Activated effector memory CD4-positive, alpha-beta T cell treated with anti-CD3 and anti-CD28 coated beads, Interleukin-2, amount 50 U/mL, for 16 hours (primary cell): ENCODE measurements at places on chromosomes 12 and 14.

DNA sequence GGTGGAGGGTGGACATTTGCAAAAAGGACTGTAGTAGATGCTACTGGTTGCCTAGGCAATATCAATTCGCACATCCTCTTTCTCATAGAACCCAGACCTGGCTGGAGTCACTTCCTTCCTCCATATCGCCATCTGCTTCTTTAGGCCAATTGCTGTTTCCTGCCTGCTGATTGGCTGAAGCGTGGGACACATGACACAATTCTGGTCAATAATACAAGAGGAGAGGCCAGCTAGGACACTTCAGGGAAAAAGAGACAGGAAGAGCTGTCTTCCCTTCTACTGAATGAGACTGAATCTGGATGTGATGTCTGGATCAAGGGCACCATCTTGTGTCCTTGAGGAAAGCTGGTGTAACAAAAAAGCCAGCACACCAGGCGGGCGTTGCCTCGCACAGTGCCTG, 53.8 kb downstream of the TRPV4 start:
- no peak for DNase-seq

DNA sequence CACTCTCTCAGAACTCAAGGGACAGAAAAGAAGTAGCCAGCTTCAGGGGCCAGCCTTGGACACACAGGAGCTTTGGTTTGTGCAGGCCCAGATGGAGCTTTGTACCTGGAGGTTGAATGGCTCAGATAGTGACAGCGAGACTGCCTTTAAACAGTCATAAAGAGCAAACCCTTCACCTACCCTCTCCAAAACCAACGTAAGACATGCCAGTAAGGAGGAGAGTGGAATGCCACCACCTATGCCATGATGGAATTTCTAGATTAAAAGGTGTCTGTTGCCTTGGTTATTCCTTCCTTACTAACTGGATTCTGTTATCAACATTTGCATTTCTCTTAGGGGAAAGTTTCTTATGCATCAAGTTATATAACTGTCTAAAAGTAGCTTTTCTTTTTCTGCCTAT, 98.1 kb downstream of the EML1 start:
- DNase-seq, result no peak

GRCh38 chr12:72191761-72192160, 80.4 kb upstream of the TRHDE start:
- no peak for DNase-seq

GRCh38 chr12:68585966-68586365, 24.7 kb upstream of the RAP1B start:
- DNase-seq, result no peak

- DNase-seq, result no peak
These were observed 98.0 kb downstream of the ZNF664 start for GRCh38 chr12:124071075-124071443.
